Inflammatory macrophage treated with lipopolysaccharide for 1 hour (primary cell): ENCODE measurements at places on chromosomes 13 and 19.

- no peak for DNase-seq
Observed at GRCh38 chr19:10417541-10418234, 2.6 kb upstream of the PDE4A start.

DNA sequence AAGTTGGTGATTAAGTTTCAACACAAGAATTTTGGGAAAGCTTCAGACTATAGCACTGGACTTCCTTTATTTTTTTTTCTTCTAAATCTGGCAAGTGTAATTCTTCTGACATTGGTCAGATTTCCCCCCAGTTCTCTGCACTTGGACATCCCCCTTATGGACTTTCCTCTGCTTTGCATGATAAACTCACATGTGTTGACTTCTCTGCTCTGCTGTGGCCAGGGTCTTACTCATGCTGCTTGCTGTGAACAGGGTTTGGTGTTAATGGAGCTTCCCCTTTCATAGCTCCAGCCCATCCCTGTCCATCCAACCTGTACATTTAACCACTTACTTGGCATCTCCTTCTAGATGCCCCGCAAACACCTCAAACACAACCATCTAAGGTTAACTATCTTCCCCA lies 70.5 kb upstream of the SPATA13 start:
- DNase-seq = peak; percentile 13

GRCh38 chr13:78305171-78305570 lies 298.2 kb downstream of the POU4F1 start:
- no peak for DNase-seq

DNA sequence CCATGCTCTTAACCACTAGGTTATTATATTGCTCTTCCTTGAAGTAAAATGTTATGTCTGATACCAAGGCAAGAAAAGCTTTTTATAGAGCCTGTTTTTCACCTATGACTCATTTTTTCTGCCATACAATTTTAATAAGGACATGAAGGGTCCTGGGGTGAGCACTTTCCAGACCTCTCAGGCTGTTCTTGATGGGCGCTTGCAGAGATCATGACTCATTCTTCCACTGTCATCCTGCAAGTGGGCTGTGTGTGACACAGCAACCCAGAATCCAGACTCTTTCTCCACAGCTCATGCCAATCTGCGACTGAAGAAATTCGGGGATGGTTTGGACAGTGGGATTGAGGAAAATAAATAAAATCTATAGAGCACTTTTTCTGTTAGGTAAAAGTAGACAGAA lies 506.7 kb upstream of the NBEA start:
- DNase-seq = no peak

GRCh38 chr13:73417012-73417615 lies 358.3 kb downstream of the KLF5 start:
- no peak for DNase-seq

DNA sequence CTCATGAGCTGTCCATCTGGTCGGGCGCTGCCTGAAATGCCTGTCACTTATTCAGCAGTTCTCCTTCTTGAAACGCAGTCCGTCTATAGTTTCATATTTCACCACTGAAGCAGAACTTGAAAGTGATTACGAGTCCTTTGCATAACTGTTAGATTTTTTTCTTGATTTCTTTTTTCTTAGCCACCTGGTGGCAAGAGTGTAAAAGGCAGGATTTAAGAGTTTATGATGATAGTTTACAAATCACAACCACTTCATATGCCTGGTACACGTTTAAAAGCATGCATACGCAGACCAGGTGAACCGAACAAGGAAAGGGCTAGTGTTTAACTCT lies 45.8 kb downstream of the GGACT start:
- DNase-seq = peak; percentile 78

GRCh38 chr19:1231729-1232637 lies 5.8 kb downstream of the CBARP start:
- no peak for DNase-seq

GRCh38 chr13:48194379-48194754 lies 38.6 kb upstream of the ITM2B start:
- peak; percentile 82 for DNase-seq

GRCh38 chr13:52003541-52003940 lies 7.7 kb downstream of the ATP7B start:
- no peak for DNase-seq

GRCh38 chr19:5624018-5624663 lies 1.3 kb downstream of the SAFB start:
- no peak for DNase-seq

DNA sequence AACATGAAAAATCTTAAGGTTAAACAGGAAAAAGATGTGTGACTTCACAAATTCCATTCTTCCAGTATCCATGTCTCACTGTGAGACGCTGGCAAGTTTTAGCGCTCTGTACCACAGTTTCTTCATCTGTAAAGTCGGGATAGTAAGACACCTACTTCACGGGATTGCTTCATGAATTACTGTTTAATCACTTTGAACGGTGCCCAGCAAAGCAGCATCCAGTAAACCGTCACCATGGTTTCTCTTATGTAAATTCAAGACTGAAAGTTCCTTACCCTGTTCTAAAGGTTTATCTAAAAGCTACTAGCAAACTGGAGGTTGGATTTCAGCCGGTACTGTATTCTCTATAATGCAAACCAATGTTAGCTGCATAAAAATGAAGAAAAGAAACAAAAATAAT lies 53.5 kb downstream of the KATNAL1 start:
- DNase-seq = no peak
